ENCODE measurements at places on chromosomes 12 and 14.
A peak's percentile ranks its signal among the peaks of the same experiment; 100 is the strongest.

- no peak for DNase-seq
Measured at GRCh38 chr12:116864371-116865160, 16.7 kb downstream of the HRK start.

DNA sequence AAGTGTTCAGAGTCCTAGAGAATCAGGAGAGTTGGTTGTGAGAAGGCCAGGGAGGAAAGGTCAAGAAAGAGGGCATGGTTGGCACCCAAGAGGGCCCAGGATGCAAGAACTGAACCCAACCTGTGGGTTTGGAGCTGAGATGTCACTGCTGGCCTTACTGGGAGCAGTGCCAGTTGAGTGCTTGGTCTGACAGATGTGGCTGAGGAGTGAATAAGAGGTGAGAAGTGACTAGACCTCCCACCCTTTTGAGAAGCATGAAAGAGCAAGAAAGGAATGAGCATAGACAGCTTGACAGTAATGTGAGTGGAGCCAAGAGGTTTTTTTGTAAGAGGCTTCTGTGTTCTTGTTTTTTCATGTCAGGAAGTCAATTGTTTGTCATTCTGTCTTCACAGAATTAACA, 95.3 kb downstream of the FGD4 start:
- DNase-seq, result no peak

GRCh38 chr12:69331519-69331908, 16.7 kb upstream of the LYZ start:
- DNase-seq, result no peak

GRCh38 chr14:102652194-102652593, 59.7 kb downstream of the RCOR1 start:
- no peak for DNase-seq

- peak; percentile 88 for DNase-seq
Measured at GRCh38 chr12:108394196-108394595, 55.1 kb upstream of the CMKLR1 start.

DNA sequence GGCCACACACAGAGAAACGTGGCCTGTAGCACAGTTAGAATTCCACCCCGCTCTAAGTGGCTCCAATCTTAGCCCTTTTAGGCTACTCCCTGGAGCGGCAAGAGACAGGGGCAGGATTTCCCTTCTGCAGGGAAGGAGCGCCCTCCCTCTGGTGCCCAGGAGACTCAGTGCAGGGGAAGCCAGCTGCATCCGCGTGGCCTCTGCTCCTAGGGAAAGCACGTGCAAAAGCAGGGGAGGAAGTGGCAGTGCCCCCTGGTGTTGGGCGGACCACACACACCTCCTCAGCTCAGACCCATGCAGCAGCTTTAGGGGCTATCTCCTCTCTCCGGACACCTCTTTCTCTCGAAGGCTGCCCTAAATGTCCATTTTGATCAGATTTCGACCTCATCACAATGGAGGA, 50.0 kb downstream of the SPRING1 start:
- DNase-seq, result no peak

DNA sequence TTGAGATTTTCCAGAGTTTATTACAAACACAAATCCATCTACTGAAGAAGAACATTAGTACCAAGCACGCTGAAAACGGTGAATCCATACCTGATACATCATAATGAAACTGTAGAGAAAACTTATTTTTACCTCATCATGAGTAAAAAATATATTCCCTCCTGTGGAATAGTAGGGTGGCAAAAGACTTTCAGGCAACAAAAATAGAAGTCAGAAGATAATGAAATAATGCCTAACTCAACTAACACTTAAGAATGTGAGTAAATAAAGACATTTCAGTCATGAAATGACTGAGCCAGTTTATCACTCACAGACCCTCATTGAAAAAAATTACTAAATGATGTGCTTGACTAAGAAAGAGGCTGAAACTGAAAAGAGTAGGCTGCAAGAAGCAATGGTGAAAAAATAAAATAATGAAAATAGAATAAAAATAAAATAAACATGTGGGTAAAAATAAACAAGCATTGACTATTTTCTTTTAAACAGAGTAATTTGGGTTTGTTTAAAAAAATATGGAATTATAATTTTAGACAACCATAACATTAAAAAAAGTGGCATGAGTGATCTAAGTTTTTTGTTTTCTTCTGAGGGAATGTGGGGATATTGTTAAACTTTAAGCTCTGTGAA, 148.6 kb downstream of the ASCL1 start:
- DNase-seq, result no peak

DNA sequence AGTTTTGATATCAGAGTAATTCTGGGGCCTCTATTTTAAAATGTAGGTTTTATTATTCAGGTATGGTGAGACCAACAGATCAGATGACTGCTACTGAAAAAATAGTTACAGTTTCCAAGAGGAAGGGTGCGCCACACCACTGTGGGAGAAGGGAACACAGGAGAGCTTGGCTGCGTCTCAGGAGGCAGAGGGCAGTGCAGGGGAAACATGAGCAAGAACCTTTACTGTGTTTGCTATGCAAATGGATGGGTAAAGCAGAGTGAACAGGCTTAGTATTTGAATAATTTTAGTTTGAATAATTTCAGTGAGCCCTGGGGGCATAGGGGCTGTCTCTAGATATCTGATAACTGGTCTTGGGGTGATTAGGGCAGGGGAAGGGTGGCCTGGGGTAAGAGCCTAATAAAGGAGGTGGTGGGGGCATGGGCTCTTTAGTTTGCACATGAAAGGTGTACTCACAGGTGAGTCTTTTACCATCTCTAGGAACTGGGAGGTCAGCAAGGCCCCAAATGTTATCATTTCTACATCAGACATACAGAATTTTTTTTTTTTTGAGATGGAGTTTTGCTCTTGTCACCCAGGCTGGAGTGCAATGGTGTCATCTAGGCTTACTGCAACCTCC, 196.8 kb upstream of the NEDD1 start:
- no peak for DNase-seq

- no peak for DNase-seq
Measured at GRCh38 chr12:118432812-118433545, 56.6 kb downstream of the SUDS3 start.
